ENCODE measurements at places on chromosomes 5 and 9.

DNA sequence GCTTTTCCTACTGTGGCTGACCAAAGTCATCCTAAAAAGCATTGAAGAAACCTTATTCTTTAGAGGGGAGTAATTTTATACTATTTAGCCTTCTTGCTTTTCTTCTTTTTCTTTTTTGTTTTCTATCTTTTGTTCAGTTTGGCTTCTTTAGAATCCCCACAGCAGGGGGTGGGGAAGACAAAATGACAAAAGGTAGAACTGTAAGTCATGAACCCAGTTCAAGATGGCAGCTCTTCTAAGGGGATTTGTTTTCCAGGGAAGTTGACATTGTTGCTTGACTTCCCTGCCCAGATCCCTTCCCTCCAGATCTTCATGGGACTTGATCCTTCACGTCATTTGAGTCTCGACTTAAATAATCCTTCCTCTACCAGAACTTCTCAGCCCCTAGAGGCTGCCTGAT, 692.4 kb upstream of the DMAC1 start:
- DNase-seq: no peak

- DNase-seq: no peak
Measured at GRCh38 chr9:93259490-93260262, 75.7 kb downstream of the WNK2 start.

DNA sequence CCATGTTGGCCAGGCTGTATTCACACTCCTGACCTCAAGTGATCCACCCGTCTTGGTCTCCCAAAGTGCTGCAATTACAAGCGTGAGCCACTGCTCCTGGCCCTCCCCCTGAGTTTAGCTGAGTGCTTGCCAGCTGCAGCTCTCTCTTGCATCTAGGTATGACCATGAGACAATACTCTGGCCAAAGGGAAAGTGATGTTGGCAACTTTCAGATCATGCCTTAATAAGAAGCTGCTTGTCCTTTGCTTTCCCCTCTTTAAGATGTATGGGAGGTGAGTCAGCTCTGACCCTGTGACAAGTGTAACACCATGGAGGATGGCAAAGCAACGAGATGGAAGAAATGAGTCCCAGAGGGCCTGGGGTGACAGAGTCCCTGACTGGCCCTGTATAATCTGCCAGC, 18.7 kb upstream of the DCAF12 start:
- DNase-seq: no peak

- DNase-seq: no peak
Measured at GRCh38 chr5:9351546-9351945, 194.3 kb downstream of the SEMA5A start.

DNA sequence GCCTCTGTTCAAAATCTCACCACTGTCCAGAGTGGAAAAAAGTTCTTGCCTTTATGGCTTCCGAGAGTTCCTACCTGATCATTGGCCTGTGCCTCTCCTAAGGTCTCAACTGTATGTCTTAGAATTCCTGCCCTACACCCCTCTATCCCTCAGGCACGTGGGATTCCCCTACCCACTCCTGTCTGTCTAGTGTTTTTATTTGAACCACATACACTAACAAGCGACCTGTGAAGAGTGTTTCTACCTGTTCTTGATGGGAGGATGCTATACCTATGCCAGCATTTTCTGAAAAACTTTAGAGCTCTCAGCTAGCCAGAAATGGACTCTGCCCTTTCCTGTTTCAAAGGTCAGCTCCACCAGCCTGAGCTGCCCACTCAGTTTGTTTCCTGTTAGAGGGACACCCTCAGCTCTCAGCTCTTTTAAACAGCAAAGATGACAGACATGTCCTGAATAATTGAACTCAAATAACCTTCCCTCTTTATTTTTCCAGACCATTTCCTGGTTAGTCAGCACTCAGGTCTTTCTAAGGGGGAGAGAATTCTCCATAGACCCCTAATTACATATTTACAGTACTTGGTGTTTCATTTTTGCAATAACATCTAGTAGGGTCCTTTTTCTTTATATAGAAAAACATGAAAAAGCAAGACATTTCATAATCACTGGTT, 214.8 kb downstream of the AOPEP start:
- DNase-seq: no peak

GRCh38 chr9:83208065-83208850, 145.3 kb upstream of the RASEF start:
- no peak for DNase-seq

- no peak for DNase-seq
Measured at GRCh38 chr5:32030686-32031085, 143.4 kb downstream of the GOLPH3 start.

DNA sequence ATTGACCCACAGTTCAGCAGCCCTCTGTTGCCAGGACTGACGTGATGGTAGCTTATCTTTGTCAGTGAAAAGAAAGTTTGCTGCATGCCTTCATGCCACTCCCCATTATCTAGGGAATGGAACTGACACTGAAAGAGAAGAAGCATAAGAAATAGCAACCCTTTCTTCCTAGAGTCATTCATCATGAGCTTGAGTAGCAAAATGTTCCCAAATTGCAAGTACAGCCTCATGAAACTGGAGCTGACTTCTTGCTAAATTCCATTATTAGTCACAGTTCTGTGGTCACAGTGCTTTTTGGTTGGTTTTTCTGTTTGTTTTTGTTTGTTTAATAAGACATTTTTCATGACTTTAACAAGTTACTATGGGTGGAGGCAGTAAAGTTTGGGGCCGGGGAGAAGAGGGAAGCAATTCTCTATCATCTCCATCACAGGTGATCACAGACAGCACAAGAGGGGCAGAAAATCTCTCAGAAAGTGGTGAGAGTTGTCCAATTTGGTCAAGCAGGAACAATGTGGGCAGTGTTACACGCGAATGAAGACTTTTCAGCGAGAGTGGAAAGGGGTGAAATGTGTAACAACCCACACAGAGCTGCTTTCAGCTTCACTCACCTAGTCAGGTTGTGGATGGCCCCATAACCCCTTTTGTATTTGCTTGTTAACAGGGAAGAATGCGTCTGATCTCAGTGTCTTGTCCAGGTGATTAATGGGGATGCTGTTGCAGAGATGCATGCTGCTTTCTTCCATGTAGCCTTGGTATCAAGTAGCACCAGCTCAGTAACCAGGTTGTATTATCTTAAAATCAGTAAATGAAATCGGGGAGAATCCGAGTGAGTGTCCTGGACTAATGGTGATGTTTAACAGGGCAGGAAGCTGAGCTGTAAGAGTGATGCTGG, 440.4 kb downstream of the DMRT2 start:
- no peak for DNase-seq

- DNase-seq: no peak
Measured at GRCh38 chr5:62112689-62113228, 193.2 kb upstream of the KIF2A start.

DNA sequence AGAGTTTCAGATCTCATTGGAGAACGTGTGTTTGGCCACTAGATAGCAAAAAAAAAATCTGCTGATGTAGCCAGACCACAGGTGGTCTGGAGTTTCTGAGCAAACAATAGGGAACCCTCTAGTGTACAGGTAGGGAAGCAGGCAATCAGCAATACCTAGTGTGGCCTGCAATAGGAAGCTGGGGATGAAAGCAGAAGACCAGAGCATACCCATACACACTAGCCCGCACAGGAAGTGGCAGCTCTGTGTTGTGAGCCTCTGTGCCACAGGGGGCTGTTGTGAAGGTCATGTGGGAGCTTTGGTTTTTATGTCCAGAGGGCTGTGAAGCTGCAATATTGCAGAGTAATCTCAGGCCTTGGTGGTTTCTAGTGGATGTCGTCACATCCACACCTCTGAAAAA, 81.2 kb downstream of the MTAP start:
- DNase-seq: no peak

DNA sequence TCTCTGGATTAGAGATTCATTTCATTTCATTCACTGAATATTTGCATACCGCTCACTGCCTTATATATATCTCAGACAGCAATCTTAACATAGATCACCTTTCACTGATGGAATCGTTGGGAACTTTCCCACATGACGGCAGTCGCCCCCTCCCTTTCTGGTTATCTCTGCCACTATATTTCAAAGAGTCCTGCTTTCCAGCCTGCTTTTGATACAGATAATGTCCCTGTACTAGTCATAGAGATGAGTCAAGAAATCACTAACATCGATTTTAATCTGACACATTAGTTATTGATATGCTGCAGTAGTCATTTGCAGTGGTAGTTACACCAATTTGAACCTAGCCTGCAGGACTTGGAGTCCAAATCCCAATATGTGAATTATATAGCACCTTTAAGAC, 8.5 kb downstream of the ARSK start:
- DNase-seq: no peak

DNA sequence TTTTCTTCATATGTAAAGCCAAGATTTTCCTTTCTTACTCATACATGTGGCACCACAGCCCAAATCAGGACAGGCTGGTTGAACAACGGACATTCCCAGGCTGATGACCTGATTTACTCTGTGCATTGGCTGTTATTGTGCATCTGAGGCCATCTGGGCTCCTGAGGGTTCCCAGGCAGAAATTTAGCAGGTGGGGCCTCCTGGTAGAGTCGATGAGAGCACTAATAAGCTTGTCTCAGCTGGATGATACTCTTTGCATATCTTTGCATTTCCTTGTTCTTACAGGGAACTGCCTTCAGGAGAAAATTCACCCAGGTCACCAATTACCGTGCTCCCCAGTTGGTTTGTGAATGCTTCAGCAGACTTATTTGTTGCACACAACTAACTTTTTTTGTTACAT, 605.1 kb downstream of the ELAVL2 start:
- no peak for DNase-seq

- no peak for DNase-seq
Measured at GRCh38 chr9:81964218-81965171, 21.2 kb downstream of the SPATA31D3 start.

DNA sequence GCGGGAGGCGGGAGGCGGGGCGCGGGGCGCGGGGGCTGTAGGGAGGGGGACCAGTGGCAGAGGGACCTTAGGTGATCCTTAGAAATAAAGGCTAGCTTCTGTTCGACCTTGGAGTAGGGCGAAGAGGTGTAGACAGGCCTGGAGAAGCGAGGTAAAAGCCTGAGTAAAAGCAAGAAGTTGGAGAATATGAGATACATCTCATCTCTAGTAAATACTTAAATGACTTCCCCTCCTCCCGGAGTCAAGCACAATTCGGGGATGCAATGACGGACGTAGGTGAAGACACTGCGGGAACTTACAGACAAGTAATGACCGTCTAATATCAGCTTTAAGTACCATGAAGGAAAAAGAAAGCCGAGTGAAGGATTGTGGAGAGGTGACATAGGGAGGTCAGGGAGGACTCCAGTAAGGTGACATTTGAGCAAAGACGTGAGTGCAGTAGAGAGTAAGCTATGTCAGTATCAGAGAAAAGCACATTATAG, 466 bp downstream of the SMC2 start:
- no peak for DNase-seq

DNA sequence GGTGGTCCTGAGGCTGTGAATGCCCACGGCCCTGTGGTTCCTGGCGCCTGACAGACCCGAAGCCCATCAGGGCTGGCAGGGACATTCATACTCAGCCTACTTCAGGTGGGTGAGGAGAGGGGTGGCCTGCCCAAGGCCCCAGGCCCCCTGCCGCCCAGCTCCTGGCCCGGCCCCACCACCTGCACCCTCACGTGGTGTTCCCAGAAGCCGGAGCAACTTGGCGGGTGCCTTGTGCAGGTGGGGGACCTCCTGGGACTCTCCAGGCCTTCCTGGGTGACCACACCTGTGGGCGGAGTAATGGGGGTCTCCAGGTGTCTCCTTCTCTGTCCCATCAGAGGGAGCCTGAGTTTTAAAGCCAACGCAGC, 36.8 kb upstream of the UBAC1 start:
- DNase-seq: no peak

GRCh38 chr5:93099902-93100347, 481.1 kb downstream of the NR2F1-AS1 start:
- no peak for DNase-seq

DNA sequence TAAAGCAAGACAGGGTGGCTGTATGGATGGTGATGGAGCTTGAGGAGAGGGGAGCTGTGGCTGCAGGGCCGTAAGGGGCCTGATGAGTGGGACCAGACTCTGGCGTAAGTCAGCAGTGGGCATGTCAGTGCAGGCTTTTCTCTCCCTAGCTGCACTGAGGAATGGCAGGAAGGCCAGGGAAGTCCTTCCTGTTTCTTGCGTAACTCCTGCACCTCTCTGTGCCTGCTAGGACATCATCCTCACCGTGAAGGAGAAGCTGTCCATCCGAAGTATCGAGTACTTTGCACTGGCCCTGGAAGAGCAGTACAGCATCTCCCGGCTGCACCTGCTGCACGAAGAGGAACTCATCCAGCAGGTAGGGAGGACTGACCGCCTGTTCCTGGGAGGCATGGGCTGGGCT, 24.1 kb upstream of the TRMT10B start:
- DNase-seq: no peak

DNA sequence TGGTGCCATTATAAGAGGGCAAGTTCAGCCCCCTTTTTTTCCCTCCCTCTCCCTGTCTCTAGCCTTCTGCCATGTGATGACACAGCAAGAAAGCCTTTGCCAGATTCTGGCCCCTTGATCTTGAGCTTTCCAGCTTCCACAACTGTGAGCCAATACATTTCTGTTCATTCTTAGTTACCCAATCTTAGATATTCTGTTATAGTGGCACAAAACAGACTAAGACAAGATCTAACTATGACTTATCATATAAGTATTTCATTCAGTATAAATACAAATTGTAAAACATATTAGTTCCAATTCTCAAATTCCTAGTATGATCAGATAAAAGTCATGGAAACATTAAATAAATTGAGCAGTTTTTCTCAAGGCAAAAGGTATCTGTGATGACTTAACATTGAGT, 276.3 kb downstream of the COX7C start:
- DNase-seq: no peak

DNA sequence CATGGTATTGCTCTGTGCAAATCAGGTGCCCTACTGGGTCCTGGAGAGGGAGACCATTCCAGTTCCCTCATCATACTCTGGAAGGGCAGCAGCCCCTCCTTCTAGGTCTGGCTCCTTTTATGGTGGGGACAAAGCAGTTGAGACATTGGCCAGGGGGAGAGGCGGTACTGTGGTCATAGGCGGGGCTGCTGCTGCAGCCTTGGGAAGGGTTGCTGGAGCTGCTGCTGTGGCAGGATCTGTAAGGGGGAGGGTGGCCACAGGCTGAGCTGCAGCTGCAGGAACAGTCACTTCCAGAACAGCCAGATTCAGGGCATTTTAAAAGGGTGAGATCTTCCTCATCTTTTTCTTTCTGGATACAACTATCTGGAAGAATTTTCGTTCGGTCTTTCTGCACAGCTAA, 233.0 kb upstream of the SGCD start:
- DNase-seq: no peak

- DNase-seq: no peak
Measured at GRCh38 chr9:93898026-93898425, 57.1 kb downstream of the BARX1 start.

DNA sequence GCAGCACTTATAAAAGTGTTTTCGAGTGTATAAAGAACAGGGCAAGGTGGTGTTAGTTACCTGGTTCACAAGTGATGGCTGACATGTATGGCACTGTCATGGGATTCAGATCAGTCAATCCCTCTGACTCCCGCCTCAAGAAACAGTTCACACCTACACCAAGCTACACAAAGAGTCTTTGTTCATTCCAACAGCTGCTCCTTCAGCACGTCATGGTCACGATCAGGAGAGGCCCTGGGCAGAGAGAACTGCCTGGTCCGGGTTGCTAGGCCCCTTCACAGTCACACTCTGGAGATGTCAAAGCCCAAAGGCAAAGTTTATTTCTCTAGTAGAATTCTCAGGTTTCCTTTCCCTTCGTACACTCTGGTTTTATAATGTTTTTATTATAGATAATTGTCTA, 426.7 kb downstream of the ZSWIM6 start:
- DNase-seq: no peak

Measured in CD4-positive, alpha-beta T cell treated with Interleukin-15 for 1 hour (primary cell).